ENCODE measurements at places on chromosomes 5 and 9.

GRCh38 chr9:81118416-81118815, 570.9 kb downstream of the TLE1 start:
- no peak for DNase-seq

- DNase-seq, result peak; percentile 35
Measured at GRCh38 chr5:157390551-157391297, 69.3 kb upstream of the NIPAL4 start.

GRCh38 chr9:12425878-12426864, 267.0 kb upstream of the TYRP1 start:
- peak; percentile 37 for DNase-seq

DNA sequence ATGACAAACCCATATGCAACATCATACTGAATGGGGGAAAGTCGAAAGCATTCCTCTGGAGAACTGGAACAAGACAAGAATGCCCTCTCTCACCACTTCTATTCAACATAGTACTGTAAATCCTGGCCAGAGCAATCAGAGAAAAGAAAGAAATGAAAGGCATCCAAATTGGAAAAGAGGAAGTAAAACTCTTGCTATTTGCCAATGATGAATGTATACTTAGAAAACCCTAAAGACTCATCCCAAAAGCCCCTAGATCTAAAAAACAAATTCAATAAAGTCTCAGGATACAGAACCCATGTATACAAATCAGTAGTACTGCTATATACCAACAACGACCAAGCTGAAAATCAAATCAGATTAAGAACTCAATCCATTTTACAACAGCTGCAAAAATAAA, 66.9 kb downstream of the SPATA31C2 start:
- no peak for DNase-seq

GRCh38 chr9:72480921-72481320, 40.5 kb upstream of the TMC1 start:
- no peak for DNase-seq

DNA sequence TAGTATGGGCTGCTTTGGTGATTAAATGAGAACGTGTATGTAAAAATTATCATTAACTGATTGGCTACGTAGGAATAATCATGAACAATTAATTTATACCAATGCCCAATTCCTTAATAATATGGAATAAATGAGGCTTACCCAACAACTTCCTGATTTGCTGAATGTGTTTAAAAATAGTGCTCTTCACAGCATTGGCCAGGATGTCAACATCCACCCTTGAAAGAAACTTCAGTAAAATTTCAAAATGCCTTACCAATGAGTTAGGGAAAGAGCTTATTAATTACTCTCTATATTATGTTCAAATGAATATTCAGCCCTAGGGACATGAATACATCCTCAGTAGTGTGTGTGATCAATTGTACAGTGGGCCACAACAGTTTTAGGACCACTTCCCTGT, 401.4 kb downstream of the PSAT1 start:
- DNase-seq, result no peak
